ENCODE measurements at places on chromosomes 13 and 19.

DNA sequence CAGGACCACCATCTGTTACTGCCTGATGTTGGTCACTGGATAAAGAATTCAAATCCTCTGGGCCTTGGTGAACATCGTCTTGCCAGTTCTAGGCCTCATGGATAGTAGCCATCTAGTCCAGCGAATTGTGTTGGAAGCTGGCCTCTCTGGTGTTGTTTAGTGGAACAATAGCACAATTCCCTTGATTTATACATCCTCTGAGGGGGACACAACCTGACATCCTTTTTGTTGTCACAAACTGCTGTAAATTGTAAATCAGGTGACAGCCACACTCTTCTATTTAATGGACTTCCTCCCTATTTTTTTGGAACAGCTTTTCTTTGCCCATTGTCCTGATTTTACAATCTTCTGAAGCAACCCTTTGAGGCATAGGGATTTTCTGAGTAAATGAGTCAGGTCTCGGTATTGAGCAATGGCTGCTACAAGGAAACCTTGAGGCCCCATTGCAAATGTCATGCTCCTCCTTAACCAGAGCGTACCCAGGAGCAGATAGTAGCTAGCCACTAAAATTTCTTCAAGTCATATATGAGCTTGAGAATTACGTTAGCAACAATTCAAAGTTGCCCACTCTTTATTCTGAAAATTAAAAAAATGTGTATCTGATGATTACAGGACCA is 263.3 kb downstream of the COG6 start:
- no peak for DNase-seq

DNA sequence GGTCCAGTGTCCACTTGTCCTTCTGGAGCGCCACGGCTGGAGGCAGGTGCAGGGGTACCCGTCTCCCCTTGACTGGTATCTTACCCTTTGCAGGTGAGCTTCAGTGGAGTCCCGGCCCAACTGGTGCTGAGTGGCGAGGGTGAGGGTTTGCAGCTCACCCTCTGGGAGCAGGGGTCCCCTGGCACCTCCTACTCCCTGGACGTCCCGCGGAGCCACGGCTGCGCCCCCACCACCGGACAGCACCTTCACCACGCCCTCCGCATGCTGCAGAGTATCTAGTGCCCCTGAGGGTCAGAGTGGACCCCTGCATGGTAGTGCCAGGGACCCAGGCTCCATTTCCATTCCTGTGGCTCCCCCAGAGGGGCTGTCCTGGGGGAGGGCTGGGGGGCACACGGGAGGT is 11.1 kb downstream of the PLK5 start:
- DNase-seq, result no peak

GRCh38 chr19:7992575-7992974 is 12.9 kb downstream of the ELAVL1 start:
- no peak for DNase-seq

DNA sequence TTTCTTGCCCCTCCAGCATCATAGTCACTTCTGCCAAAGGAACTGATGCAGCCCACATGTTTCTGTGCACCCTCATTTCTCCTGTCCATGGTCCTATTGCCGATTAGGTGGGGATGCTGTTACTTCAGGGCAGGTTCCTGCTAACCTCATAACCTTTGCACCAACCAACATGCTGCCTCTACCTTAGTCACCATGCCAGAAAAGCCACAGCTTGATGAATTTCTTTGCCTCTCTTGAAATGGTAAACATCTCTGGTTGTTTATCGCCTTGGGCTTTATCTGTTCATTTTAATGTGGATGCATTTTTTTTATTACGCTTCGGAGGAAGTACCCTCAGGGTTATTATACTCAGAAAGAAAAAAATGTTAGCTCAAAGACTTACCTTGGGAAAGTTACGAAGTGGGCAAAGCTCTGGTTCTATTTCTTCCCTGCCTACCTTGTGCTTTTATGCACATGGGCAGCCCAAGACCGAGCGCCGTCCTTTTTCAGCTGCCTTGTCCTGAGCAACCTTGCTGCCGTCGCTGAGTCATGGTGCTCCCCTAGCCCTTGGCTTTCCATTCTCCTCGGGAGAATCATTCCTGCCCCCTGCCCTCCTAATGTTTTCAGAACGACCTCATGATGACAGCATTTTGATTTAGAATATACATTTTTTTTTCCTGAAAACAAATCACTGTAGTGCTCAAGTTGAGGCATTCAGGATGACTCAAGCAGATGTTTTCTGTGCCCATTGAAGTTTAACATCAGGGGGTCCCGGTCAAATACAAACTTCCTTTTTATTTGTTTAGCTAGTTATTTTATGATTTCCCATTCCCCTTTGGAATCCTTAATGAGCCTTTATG is 280.0 kb downstream of the SHISA2 start:
- DNase-seq, result no peak

DNA sequence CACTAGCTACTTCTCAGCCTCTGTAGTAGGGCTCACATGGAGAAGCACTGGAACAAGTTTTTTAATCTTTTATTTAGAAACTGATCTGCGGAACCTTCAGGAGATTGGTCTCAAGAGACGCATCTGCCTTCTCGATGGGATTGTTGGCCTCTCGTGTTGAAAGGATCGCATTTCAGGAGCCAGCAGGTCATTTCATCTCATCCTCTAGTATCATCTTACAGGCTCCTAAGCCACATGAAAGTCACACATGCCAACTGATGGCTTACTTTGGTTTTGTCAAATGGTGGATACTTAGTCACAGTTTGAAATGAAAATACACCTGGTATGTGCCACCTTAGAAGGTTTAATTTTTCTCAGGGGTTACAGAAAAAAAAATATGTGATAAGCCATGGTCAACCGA is 1703.6 kb downstream of the EFNB2 start:
- no peak for DNase-seq

All from HS-27A (cell line).